ENCODE measurements at places on chromosomes 3 and 15.

DNA sequence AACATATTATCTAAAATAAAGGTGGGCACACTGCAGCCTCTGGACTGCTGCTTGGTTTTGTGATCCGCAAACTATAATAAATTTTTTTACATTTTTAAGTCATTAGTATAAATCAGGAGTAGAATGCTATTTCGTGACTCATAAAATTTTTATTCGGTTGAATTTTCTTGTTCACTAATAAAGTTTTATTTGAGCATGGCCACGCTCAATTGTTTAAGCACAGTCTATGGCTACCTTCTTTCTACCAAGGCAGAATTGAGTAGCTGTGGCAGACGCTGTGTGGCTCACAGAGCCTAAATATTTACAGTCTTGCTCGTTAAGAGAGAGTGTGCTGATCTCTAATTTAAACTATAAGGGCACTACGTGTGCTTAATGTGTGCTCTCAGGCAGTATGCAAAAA lies 28.9 kb downstream of the ROBO2 start:
- no peak for DNase-seq

DNA sequence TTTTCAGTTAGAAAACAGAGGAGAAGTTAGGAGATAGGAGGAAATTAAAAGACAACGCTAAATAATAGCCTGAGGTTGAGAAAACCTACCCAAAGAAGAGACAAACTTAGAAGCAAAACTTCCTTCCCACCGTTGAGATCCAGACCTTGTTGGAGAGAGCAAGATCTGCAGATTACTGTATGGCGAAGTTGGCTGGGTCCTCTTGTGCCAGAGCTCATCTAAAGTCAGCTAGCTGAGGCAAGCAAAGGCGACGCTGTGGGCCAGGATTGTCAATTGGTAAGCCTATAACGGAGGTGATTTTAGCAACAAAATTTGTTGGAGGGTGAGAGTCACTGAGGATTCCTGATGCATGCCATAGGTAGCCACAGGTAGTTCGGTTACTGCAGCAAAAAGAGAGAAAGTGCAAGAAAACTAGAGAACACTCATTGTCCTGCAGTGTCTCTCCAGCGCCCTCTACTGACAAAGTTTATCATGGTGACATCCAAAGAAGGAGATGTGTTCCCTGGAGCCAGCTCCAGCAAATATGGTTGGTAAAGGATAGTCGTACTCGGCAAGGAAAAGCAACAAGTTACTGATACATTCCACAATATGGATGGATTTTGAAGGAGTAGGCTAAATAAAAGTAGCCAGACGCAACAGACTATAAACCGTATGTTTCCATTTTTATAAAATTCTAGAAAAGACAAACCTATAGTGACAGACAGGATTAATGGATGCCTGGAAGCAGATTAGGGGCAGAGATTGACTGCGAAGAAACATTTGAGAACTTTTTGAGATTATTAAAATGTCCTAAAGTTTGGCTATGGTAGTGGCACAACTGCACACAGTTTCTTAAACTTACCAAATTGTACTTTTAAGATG lies 9.8 kb upstream of the OR5K4 start:
- DNase-seq: no peak

GRCh38 chr3:58520403-58521335 lies 16.3 kb downstream of the ACOX2 start:
- DNase-seq: no peak

- DNase-seq: no peak
Measured at GRCh38 chr15:63136742-63137141, 15.1 kb downstream of the LACTB start.

- DNase-seq: no peak
Measured at GRCh38 chr3:74862476-74862875, 248.0 kb upstream of the CNTN3 start.

DNA sequence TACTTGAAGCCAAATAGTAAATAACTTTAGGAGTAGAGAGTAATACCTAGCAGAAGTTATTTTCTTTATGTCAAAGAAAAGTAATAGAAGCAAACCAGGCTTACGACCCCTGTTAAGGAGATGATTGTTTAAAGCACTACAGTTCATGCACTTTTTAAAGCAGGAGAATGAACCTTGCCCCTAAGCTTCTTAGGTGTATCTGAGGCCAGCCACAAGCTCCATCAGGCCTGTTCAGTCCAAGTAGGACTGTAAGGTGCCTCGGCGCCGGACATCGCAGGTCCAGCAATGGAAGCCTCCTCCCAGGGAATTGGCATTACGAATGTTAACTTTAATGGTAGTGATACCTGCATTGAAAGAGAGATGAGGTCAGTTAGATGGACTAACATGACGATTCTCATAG lies 16.5 kb downstream of the GATM start:
- no peak for DNase-seq

GRCh38 chr3:99049164-99049563 lies 147.7 kb upstream of the DCBLD2 start:
- DNase-seq: no peak

- DNase-seq: no peak
Measured at GRCh38 chr15:37002041-37002672, 98.2 kb downstream of the MEIS2 start.

DNA sequence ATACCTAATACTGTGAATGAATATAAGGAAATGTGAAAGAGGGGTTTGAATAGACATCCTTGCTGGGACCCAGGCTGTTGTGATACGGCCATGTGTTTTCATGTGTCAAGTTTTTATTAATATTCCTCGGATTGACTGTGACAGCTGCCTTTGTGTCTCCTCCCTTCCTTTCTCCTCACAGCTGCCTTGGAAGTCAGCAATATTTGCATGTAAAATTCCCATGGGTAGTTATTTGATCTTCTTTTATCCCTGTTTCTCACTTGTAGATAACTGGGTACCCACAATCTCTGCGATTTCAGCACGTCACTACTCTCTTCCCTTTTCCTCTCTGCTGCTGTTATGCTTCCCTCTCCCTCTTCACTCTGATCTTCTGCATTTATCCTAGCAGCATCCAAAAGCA lies 9.4 kb downstream of the GPR156 start:
- no peak for DNase-seq

DNA sequence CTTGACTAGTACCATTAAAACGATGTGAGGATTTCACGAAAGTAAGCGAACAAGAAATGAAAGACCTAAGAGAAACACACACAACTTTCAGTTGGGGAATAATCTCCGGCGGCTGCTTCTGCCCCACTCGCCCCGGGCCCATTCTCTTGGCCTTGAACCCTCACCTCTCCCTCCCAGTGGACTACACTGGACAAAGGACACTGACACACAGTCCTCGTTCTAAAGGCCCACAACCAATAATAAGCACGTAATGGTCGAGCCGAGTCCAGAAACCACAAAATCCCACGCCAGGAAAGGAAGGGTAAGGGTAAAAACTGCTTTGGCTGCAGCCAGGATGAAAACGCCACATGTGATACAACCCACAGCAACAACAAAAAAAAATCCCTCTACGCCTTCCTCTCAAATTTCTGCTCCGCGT lies 469 bp downstream of the ZNF770 start:
- no peak for DNase-seq

DNA sequence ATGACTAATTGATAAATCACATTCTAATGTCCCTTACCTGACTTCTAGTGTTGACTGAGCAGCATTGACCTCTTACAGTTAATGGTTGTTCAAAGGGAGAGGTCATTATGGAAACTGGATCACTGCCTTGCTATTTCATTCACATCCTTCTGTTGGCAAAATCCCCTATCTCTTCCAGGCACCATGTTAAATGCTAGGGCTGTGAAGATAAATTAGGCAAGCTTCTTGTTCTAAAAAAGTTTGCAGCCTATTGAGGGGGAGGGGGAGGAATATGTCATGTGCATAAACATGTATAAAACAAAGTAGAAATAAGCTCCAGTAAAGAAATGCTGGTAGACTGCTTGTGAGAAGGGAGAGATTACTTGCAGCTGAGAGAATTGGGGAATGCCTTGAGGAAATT lies 84.8 kb upstream of the MLF1 start:
- no peak for DNase-seq

All from stimulated activated CD4-positive, alpha-beta T cell treated with anti-CD3 and anti-CD28 coated beads, Interleukin-4, amount 100 ng/mL, for 4 hours (primary cell).